ENCODE measurements at places on chromosomes 12 and 14. TPM values are rescaled to one million over a fixed set of nuclear protein-coding genes. Genes with fewer than 3 reads are reported as not detected.

GLS2 gene
- total RNA-seq, result under 0.01 TPM

PRH2 gene
- total RNA-seq, result not detected

ZBTB1 gene
- total RNA-seq, result 45.7 TPM

COX14 gene
- total RNA-seq, result 39.0 TPM

TCL1B gene
- not detected for total RNA-seq

GLT1D1 gene
- total RNA-seq, result under 0.01 TPM

NTN4 gene
- total RNA-seq, result 28.6 TPM
